ENCODE measurements at places on chromosomes 3 and 15.

DNA sequence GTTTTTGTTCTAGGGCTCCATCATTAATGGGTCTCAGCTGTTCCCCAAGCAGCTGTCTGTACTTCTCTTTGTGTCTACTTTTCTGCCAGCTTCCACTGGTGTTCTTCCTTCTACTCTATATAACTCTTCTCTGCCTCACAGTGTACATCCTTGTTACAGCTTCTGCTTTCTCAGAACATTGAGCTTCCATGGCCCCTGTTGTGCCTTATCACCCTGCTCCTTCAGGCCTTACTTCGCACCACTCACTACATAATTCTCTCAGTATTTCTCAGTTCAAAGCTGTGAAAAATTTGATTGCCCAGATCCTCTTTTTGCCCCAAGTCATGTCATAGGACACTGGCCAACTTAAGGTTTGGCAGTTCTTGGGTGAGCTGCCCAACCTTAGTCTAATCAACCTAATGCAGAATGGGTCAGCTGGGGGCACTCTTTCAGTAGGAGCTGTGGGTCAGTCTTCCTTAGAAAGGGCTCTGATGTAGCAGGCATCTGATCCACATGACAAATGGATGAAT, 28.9 kb downstream of the CSTA start:
- DNase-seq, result no peak

DNA sequence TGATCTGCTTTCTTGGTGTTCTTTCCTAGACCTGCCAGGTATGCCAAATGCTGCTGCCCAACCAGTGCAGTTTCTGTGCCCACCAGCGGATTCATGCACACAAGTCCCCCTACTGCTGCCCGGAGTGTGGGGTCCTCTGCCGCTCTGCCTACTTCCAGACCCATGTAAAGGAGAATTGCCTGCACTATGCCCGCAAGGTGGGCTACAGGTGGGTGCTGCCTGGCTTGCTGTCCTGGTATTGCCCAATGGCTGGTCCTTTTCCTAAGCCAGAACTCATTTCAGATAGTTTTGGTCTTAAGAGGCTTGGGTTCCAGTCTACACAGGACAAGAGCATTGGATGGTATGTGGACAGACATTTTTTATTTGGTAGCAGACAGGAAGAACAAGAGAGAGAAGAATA, 26.5 kb upstream of the ALPK3 start:
- DNase-seq, result no peak

GRCh38 chr15:84922530-84922929, 38.1 kb downstream of the SLC28A1 start:
- DNase-seq, result no peak

GRCh38 chr3:64079369-64080150, 56.3 kb upstream of the PSMD6 start:
- no peak for DNase-seq

DNA sequence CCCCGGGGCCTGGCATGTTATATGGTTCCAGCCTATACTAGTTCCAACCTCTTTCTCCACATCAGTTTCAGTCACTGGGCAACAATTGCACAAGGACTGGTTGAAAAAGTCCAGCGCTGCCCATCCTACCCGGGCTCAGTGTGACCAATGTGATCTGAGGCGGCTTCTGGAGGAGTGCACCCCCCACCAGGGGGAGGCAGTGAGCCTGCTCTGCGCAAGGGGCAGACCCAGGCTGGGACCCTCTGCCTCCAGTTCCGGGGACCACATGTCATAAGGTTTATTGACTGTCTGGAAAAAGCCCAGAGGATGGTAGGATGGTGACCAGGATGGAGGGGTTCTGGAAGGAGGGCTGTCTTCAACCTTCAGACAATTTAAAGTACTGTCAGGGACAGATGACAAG, 25.6 kb upstream of the NR2E3 start:
- no peak for DNase-seq

- DNase-seq, result peak; percentile 30
Measured at GRCh38 chr3:165895919-165896318, 58.7 kb upstream of the BCHE start.

- DNase-seq, result no peak
Measured at GRCh38 chr15:45991863-45992262, 357.0 kb downstream of the SQOR start.

DNA sequence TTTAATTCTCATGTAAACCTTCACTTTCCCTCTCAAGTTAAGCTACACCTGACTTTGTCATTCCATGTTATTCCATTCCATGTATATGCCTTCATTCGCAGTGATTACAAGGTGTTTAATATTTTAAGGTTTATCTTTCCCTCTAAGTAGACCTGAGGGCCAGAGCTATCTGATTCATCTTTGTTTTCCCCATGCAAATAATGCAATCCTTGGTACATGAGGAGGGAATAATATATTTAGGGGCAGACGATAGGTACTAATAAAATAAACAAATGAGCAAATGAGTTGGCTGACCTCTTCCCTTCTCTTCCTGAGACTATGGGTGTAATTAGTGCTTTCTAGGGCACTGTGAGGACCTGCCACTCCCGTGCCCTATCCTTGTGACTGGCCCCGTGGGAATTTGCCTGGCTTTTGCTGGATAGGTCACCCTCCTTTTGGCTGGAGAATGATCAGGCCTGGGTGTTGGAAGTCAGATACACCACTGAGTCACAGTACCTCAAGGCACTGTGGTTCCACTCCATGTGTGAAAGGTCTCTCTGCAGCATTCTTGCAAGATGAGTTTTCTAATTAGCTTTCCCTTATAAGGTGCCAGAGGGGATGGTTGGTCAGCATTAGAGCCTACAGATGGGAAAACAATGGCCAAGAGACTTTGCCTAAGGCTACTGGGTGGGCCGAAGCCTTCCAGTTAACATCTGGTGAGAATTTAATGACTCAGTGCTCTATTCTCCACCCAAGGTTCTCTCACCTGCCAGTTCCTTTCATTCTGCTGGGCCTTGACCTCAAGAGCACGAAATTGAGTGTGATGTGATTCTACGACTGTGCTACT, 183.2 kb downstream of the P3H2 start:
- DNase-seq, result peak; percentile 76

DNA sequence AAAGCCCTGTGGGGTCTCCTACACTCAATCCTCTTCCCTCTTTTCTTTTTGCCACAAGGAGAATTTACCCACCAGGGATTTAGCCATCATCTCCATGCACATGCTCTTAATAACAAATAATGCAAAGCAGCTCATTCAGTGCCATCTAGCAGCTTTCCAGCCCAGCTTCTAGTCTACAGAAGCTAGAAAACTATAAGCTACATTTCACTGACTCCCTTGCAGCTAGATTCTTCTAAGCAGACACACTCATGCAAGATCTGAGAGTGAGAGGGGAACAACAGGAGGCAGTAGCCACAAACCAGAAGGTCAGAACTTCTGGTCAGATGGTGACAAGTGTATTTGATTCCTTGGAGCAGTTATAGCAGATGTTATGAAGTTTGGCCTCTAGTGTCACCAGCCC, 25.5 kb downstream of the OSBPL10 start:
- no peak for DNase-seq

DNA sequence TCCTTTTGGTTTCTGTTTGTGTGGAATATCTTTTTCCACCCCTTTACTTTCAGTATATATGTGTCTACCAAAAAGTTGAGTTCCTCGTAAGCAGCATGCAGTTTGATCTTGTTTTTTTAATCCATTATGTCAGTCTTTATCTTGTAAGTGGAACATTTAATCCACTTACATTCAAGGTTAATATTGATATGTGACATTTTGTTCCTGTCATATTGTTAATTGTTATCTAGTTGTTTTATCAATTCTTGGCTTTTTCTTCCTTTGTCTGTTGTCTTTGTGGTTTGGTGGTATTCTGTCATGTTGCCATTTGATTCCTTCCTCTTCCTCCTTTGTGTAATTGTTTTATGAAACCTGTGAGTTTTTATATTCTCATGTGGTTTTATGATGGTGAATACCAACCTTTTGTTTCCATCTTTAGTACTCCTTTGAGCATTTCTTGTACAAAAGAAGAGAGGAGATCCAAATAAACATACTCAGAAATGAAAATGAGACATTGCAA, 43.4 kb upstream of the XCR1 start:
- no peak for DNase-seq

GRCh38 chr3:9278085-9278484, 28.6 kb upstream of the SRGAP3 start:
- no peak for DNase-seq

DNA sequence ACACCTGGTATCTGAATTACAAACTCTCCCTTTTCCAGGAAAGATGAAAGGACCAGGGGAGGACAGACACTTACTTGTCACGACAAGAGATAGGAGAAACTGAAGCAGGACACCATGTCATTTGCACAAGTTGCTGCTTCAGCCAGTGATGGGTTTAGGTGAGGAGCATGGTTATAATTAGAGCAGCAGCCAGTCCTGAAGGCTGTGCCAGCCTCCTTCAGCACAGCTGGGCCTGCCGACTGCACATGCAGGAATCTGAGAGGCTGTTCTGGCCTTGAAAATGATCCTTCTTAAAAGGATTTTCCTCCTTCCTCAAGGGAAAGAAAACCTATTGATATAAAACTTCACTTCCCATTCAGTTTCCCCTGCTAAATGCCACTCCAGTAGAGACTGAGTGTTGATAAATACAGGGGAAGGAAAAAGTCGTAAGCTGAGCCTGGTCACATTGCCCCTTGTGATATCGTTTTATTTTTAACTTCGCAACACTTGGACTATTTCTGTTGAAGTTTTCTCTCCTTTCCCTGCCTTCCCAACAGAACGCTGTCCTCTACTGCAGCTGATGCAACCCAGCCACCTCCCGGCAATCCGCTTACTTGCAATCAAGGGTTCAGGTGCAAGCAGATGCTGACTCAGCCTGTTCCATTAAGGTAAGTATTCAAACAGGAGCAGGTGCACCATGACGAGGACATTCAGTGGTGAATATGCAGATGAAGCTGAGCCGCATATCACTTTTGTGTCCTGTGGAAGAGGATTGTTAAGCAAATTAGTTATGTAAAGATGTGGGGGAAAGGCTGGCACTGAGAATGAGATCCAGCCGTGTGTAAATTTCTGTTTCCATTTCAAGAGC, at the start of gene FBXO40:
Gene FBXO40 (plus strand): TSS at position 524 of the 847 bp plus-strand sequence. CDS start 27,197 bp downstream, outside the sequence.
- no peak for DNase-seq

DNA sequence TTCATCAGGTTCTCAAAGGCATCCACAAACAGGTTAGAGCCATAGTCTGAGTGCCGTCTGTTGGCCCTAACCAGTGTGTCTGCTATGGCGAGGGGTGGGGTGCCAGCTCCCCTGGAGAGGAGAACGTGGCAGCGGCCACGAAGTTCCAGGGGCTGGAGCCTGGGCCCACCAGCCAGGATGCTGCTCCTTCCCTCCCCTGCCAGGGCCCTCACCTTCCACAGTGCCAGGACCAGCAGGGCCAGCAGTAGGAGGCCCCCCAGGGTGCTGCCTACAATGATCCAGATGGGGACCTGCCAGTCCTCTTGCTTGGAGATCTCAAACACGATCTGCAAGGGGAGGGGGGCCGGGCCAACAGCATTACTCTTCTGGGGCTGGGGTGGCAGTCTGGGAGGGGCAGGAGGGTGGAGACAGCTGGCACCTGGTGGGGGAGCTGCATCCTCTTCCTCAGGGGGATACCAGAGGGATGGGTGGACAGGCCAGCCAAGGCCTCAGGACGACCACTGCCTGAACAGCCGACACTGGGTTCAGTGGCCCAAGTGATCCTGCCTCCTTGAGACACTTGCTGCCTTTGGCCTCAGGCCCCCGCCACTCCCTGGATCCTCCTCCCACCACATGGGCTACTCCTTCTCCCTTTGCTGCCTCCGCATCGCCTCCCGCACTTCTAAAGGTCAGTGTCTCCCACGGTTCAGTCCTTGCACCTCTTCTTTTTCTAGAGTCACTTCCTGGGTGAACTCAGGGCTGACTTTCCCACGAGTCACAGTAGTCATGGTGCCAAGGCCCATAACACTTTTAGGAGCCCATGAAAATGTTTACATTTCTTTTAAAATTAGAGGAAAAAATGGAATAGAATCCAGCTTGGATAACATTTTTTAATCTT, 26.3 kb downstream of the FEM1B start:
- DNase-seq, result no peak

DNA sequence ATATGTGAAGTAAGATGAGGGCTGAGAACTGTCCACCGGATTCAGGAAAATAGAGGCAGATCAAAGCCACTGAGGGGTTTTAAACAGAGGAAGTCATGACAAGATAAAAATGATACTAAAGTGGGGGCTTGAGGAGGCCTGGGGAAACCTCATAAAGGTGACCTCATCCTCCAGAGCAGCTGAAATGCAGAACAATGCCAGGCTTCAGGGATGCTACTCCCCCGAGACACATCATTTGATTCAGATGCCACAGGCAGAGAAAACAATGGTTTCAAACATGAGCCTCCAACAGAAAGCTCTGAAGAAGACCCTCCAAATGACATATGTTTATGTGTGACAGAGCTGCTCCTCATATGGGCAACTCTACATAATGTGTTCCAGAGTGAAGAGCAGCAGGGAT, 6.4 kb downstream of the CFAP20DC start:
- no peak for DNase-seq

DNA sequence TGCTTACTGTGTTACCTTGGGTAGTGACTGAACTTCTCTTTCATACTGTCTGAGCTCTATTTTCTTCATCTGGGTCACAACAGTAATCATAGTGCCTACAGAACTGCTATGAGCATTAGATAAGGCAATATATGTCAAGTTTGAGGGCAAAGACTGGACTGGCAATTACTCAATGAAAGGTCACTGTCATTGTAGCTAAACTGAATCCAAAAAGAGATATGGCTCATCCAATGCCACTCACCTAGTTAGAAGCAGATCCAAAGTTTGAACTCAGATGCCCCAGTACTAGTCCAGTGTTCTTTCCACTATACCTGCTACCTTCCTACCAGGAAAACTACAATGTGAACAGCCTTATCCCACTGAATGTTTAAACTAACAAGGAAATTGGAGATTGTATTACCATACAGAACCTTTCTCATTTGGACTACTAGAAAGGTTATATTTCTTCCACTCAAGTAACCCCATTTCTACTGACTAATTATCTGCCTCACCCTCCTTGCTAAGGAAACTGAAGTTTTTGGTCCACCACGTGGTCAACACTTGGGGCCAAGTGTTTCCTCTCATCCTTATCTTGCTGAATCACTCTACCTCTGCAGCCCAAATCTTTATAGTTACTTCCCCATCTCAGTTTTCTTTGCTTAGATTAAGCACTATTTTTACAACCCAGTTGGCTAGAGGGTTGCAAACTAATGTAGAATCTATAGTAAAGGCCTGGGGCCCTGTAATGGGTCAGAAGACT, 202.3 kb upstream of the LPP start:
- DNase-seq, result no peak

GRCh38 chr3:194871143-194871863, 185.6 kb downstream of the FAM43A start:
- DNase-seq, result peak; percentile 85
